ENCODE measurements at places on chromosomes 11 and 22.
A peak's percentile ranks its signal among the peaks of the same experiment; 100 is the strongest.

DNA sequence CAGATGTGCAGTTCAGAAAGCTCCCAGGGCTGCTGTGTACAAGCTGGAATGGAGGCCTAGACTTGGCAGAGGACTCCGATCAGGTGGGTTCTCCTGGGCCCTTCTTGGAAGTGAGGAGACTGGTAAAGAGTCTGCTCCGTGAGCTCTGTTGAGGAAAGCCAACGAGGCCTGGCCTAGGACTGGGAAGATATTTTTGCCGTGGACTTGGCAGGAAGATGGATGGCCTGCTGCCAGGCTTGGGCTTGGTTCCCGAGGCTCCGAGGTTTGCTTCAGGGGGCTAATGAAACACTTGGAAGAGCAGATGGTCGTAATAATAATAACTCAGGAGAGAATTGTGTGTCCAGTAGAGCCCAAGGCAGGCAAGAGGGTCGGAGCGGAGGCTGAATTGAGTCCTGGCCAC lies 3.9 kb downstream of the GALR3 start:
- peaks cover 20% of the 10 kb centered on the region for H3K36me3 ChIP-seq
- no peaks in the 10 kb centered on the region for H3K27me3 ChIP-seq
- H3K27ac ChIP-seq = no peak overlapping the region
- no peak overlapping the region for H3K4me3 ChIP-seq
- no peak for DNase-seq

DNA sequence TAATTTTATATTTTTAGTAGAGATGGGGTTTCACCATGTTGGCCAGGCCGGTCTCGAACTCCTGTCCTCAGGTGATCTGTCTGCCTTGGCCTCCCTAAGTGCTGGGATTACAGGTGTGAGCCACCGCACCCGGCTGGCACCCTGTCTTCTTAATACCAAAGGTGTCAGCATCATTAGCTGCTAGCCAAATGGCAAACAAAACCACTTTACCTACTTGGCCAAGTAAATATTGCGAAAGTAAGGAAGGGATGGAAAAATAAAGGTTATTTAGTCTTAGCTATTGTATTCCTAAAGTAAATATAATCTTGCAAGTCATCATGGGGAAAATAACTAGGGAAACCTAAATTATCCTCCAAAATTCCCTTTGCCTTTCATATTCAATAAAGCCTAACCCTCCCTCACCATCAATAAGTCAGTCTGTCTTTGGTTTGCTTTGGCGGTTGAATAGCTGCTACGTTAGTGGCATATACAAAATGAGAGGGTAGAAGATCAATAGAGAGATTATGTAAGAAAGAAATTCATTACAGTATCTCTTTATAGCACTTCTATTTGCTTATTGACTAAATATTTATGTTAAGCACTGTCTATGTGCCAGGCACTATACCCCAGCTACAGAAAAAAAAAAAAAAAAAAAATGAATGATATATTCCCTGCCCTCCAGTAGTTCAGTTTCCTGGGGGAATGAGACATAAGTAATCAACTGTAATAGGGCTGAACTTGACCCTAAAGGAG lies 40.2 kb upstream of the CFAP300 start:
- no peak for DNase-seq
- no peaks in the 10 kb centered on the region for H3K36me3 ChIP-seq
- no peaks in the 10 kb centered on the region for H3K27me3 ChIP-seq
- no peak overlapping the region for H3K27ac ChIP-seq
- H3K4me1 ChIP-seq = no peaks in the 10 kb centered on the region

- no peak for DNase-seq
- H3K27me3 ChIP-seq = no peaks in the 10 kb centered on the region
- no peak overlapping the region for H3K27ac ChIP-seq
- no peaks in the 10 kb centered on the region for H3K4me1 ChIP-seq
- H3K36me3 ChIP-seq = no peaks in the 10 kb centered on the region
These were observed 65.1 kb downstream of the PRSS23 start for GRCh38 chr11:86865436-86865835.

DNA sequence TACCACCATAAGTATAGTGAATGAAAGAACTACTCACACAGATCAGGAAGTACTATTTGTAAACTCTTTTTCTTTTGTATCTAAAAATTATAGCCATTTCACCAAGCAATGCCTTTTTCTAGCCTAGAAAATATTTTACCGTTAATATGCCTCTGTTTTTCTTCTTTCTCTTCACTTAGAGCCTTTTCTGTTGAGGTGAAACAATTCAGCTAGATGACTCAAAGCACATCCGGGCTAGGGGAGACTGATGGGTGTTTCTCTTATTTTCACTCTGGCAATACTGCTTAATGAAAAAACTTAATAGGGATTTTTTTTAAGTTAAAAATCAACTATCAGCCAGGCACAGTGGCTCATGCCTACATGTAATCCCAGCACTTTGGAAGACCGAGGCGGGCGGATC lies 93.3 kb downstream of the SGSM3 start:
- peaks cover 26% of the 10 kb centered on the region for H3K4me1 ChIP-seq
- peak; percentile 66 for DNase-seq
- peak overlapping the region; percentile 53 for H3K4me3 ChIP-seq

DNA sequence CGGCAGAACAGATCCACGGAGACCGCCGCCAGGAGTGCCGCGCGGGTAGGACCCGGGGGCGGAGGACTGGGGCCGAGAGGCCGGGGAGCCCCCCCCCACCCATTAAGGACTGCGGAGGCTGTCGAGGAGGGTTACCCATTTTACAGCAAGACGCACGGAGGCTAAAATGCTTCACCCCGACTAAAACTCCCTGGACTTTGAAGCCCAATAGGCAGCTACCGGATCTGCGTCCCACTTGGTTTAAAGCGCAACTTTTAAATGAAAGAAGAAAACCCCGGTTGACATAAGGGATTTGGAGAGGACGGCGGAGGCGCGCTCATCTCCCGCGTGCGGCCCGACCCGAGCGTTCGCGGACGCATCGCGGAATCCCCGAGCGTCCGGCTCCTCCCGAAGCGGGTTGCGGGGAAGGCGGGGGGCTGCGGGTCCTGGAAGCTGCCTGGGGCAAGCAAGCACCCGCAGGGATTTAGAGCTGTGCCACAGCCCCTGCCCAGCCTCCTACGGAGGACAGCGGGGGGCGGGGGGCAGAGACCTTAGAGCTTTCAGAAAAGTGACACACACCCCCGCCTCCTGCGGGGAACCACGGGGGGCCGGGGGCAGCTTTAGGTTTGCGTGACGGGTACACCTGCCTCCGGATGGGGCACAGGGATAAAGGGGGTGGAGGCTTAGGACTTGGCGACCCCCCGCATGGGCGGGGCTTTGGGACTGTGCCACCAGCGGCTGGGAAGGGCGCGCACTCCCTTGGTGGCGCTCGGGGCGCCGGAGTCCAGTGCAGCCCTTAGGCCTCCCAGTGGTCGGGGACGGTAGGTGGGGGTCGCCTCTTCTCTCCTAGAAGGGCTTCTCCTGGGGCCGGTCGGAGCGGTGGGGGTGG lies 760 bp upstream of the CELSR1 start:
- H3K27me3 ChIP-seq = peaks cover 18% of the 10 kb centered on the region
- H3K4me1 ChIP-seq = peaks cover 29% of the 10 kb centered on the region
- DNase-seq = no peak

DNA sequence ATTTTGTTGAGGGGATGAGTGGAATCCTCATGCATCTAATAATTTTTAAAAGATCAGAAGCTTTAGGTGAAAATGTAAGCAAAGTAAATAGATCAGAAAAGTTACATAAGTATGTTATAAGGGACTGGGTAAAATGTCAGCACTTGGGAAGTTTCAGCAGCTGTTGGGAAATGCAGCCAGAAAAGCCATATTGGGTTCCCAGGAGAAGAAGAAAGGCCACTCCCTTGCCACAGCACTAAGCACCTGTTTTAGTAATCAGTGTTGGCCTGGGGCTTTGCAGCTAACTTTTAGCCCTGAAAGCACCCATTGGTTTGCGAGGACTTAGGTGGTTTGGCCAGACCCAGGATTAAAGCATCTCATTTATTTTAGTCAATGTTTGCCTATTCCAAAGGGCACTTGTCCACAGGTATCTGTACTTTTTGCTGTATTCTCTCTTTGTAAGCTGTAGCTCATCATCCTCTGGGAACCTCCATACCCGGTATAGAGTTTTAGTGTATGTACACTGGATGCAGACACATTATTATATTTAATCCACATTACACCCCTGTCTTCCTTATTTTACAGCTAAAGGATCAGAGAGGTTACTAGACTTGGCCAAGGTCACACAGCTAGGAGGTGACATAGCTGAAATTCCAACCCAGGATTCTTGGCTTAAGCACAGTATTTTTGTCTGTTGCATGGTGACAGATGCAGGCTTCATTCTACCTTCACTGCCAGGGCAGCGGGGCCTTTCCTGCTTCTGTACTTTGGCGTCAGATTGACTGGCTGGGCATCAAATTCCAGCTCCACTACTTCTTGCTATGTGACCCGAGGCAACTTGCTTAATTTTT lies 127.7 kb upstream of the SESN3 start:
- H3K4me3 ChIP-seq = no peak overlapping the region
- no peaks in the 10 kb centered on the region for H3K4me1 ChIP-seq
- H3K27me3 ChIP-seq = no peaks in the 10 kb centered on the region
- H3K36me3 ChIP-seq = no peaks in the 10 kb centered on the region
- no peak for DNase-seq

- no peak overlapping the region for H3K27ac ChIP-seq
- no peaks in the 10 kb centered on the region for H3K4me1 ChIP-seq
- no peak for DNase-seq
- H3K4me3 ChIP-seq = no peak overlapping the region
- H3K36me3 ChIP-seq = no peaks in the 10 kb centered on the region
These were observed 29.8 kb downstream of the ABTB2 start for GRCh38 chr11:34327804-34328631.

- H3K27ac ChIP-seq = no peak overlapping the region
- no peaks in the 10 kb centered on the region for H3K36me3 ChIP-seq
- H3K4me3 ChIP-seq = no peak overlapping the region
- no peaks in the 10 kb centered on the region for H3K27me3 ChIP-seq
- no peak for DNase-seq
These were observed 282.7 kb upstream of the CCDC179 start for GRCh38 chr11:23143022-23143421.

- H3K4me1 ChIP-seq = peaks cover 16% of the 10 kb centered on the region
- H3K27ac ChIP-seq = no peak overlapping the region
- DNase-seq = no peak
- no peak overlapping the region for H3K4me3 ChIP-seq
These were observed 38.7 kb downstream of the KCNJ1 start for GRCh38 chr11:128828350-128828749.

DNA sequence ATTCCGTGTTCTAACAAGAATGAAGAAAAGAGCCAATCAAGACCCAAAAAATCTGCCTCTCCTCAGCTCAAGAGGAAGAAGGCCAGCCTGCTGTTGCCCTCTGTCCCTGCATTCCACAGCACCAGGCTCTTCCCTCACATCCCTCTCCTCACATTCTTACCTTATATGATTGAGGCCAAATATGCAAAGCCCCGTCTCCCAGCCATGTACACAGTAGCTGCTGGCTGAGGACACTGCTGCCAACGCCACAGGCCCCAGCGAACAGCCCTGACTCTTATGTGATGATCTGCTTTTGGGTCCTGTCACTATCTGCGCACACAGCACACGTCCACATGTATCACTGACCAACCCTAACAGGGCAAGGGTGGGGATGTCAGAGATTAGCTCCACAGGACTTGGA lies 60.2 kb downstream of the MICAL3 start:
- no peaks in the 10 kb centered on the region for H3K36me3 ChIP-seq
- no peak for DNase-seq
- no peak overlapping the region for H3K27ac ChIP-seq
- no peaks in the 10 kb centered on the region for H3K27me3 ChIP-seq
- H3K4me1 ChIP-seq = peaks cover 9% of the 10 kb centered on the region

DNA sequence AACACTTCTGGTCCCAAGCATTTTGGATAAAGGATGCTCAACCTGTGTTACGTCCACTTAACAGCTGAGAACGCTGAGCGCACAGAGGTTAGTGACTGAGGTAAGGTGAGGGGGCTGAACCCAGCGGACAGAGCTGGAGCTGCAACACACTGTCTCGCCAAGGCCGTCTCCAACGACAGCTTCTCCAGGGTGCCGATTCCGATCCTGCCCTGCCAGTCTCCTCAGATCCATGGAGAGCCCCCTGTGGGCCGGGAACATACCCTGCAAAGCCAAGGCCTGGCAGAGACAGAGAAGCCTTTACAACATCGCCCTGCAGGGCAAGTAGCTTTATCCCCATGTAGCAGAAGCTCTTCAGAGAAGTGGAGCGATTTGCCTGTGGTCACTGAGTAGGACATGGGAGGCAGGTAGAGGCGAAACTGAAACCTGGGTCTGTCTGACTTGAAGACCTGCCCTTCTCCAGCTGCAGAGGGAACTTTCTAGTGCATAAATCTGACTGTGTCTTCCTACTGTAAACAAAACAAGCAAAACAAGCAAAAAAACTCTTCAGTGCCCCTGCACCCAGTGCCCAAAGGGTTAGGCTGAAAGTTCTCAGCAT lies 72.8 kb downstream of the SCUBE1 start:
- H3K4me3 ChIP-seq = no peak overlapping the region
- peaks cover 19% of the 10 kb centered on the region for H3K4me1 ChIP-seq
- no peaks in the 10 kb centered on the region for H3K27me3 ChIP-seq
- no peaks in the 10 kb centered on the region for H3K36me3 ChIP-seq
- no peak overlapping the region for H3K27ac ChIP-seq

GRCh38 chr11:61718621-61719302 lies 33.7 kb upstream of the MYRF start:
- H3K4me3 ChIP-seq = no peak overlapping the region
- no peaks in the 10 kb centered on the region for H3K36me3 ChIP-seq
- no peak for DNase-seq
- H3K27ac ChIP-seq = no peak overlapping the region
- no peaks in the 10 kb centered on the region for H3K27me3 ChIP-seq

GRCh38 chr11:114416441-114416961 lies 16.0 kb downstream of the RBM7 start:
- no peak overlapping the region for H3K27ac ChIP-seq
- DNase-seq = no peak
- H3K4me1 ChIP-seq = no peaks in the 10 kb centered on the region
- peaks cover 3% of the 10 kb centered on the region for H3K36me3 ChIP-seq
- H3K4me3 ChIP-seq = no peak overlapping the region

- no peak overlapping the region for H3K4me3 ChIP-seq
- no peaks in the 10 kb centered on the region for H3K36me3 ChIP-seq
- DNase-seq = no peak
- no peaks in the 10 kb centered on the region for H3K27me3 ChIP-seq
- no peak overlapping the region for H3K27ac ChIP-seq
These were observed 44.8 kb downstream of the SMIM38 start for GRCh38 chr11:69200331-69201065.

DNA sequence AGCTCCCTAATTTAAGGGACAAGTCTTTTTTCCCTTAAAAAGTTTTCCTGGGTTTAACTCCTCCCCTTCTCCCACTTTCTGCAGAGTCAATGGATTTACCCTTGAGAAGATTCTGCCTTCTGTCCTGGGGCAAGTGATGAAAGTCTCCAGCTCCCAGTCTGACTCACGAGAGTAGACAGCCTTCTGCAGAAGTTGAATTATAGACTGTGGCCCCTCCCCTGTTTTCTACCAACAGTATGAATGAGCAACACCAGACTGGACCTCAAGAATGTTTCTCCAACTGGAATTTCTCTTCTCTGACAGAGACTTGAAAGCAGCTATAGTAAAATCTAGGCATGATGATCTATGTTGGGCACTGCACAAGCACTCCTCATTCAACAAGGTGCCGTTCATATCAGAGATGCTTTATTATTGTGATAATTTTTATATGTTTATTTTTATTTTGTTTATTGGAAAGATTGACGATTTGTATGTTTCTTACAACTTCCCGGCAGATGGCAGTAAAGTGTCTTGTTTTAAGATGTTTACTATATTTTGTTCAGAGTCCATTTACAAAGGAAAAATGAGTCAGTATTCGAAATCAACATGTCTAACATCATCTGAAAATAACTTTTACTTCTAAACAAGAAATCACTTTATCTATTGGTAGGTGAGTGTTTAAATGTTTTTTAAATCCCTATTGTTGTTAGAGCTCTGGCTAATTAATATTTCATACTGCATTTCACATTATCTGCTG lies 56.6 kb downstream of the LMO2 start:
- H3K36me3 ChIP-seq = no peaks in the 10 kb centered on the region
- H3K4me1 ChIP-seq = no peaks in the 10 kb centered on the region
- H3K27me3 ChIP-seq = peaks cover under 1% of the 10 kb centered on the region
- DNase-seq = peak; percentile 19
- H3K4me3 ChIP-seq = no peak overlapping the region
